ENCODE measurements at places on chromosomes 13 and 19. TPM values are rescaled to one million over a fixed set of nuclear protein-coding genes. Genes with fewer than 3 reads are reported as not detected.

DNA sequence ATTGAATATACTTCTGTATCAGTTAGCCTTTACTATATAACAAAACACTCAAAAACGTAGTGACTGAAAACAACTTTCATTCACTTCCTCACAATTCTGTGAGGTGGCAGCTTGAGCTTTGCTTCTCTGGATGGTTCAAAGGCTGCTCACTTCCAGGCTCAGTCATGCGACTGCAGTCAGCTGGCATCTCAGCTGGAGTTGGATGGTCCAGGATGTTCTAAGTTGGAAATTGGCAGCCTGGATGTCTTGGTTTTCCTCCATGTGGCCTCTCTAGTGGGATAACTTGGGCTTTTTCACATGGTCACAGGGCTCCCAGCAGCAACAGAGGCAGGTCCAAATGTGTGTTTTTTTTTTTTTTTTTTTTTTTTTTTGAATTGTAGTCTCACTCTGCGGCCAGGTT lies 204.4 kb downstream of the LACC1 start:
- DNase-seq, result no peak
- H3K27ac ChIP-seq, result no peak overlapping the region

The TTC9B gene
- not detected for polyA plus RNA-seq

DNA sequence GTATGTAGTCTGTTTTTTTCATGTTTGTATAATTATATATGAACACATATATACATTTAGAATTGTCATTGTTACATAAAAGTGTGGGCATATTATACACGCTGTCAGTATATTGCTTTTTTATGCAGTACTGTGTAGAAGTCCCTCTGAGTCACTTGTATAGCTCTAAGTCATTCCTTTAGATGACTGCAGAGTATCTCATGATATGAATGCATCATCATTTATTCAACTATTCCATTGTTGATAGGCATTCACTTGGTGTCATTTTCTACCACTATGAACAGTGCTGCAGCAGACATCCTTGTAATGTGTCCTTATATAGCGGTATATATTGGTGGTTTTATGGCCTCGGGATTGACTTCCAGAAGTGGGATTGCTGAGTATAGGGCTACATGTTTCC lies 15.3 kb downstream of the RFXAP start:
- no peaks in the 10 kb centered on the region for H3K36me3 ChIP-seq
- no peak overlapping the region for H3K27ac ChIP-seq
- H3K4me3 ChIP-seq, result no peak overlapping the region
- DNase-seq, result no peak
- H3K4me1 ChIP-seq, result no peaks in the 10 kb centered on the region

GRCh38 chr19:30923096-30923495 lies 426.1 kb downstream of the TSHZ3 start:
- H3K4me3 ChIP-seq, result no peak overlapping the region
- H3K36me3 ChIP-seq, result no peaks in the 10 kb centered on the region
- no peak for DNase-seq
- H3K4me1 ChIP-seq, result no peaks in the 10 kb centered on the region
- H3K27me3 ChIP-seq, result no peaks in the 10 kb centered on the region

GRCh38 chr19:29079356-29080032 lies 133.5 kb downstream of the UQCRFS1 start:
- no peak for DNase-seq
- H3K36me3 ChIP-seq, result no peaks in the 10 kb centered on the region
- no peak overlapping the region for H3K27ac ChIP-seq
- no peaks in the 10 kb centered on the region for H3K27me3 ChIP-seq
- no peak overlapping the region for H3K4me3 ChIP-seq
- no peaks in the 10 kb centered on the region for H3K4me1 ChIP-seq

DNA sequence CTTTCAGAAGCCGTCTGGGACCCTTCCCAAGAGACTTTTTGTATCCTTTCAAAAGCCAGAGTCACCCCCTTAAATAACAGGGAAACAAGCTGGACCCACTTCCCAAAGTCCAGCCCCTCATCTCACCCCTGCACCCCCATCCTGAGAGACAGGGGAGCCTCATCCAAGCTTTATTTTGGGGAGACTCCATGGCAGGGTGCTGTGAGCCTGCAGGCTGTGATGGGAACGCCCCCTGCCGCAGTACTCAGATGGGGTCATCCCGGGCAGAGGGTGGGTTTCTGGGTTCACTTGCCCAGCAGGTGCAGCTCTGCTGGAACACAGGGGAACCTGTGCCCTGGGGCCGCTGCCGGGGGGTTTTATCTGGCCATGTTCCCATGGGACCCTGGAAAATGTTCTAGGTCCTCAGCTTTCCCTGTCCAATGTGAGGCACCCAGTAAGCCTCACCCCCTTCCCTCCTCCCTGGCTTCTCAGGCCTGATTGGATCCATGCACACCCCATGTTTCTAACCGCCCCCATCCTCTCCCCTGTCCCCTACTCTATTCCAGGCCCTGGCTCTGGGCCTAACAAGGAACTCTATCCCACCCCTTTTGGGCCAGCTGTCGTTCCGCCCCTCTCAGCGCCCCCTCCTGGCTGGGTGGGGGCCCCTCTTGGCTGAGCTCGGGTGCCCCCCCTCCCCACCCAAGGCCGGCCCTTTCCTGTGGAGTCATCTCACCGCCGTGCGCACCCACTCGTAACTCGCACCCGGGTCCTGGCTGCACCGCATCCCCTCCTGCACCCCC lies 1.0 kb downstream of the HIF3A start:
- DNase-seq, result no peak
- H3K4me1 ChIP-seq, result no peaks in the 10 kb centered on the region
- no peak overlapping the region for H3K4me3 ChIP-seq
- H3K27ac ChIP-seq, result no peak overlapping the region
- H3K27me3 ChIP-seq, result peaks cover 24% of the 10 kb centered on the region

DNA sequence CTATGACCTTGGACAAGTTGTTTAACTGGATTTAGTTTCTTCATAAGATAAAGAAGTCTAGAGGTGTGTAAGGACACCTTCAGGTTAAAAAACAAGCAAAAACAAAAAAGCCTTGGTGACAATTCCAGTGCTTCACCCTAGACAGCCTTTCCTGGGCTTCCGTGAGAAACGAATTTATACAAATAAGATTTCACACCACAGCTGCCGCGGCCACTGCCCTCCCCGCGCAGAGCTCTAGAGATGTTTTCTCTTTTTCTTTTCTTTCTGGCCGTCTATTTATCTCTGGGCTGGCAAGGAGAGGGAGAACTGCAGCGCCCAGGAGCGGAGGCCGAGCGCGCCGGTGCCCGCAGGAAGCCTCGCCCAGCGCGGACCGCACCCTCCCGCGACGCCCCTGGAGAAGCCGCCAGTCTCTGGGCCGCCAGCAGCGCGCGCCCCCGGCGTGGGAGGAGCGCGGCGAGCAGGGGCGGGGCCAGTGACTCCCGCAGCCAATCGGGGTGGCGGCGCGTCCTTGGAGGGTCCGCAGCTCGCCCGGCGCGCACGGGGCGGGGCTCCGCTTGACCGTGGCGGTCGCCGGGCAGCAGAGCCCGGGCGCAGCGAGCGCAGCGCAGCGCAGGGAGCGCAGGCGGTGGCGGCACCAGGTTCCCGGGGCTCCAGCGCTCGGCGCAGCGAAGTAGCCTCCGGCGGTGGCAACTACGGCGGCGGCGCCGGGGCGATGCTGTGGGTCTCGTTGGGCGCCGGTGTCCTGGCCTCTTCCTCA lies 107.0 kb downstream of the RXFP2 start:
- H3K36me3 ChIP-seq, result no peaks in the 10 kb centered on the region
- H3K27ac ChIP-seq, result no peak overlapping the region
- no peak overlapping the region for H3K4me3 ChIP-seq
- no peaks in the 10 kb centered on the region for H3K4me1 ChIP-seq
- peak; percentile 73 for DNase-seq

GRCh38 chr13:29543230-29544215 lies 52.0 kb downstream of the SLC7A1 start:
- no peaks in the 10 kb centered on the region for H3K4me1 ChIP-seq
- peaks cover 5% of the 10 kb centered on the region for H3K36me3 ChIP-seq
- no peak overlapping the region for H3K27ac ChIP-seq
- H3K4me3 ChIP-seq, result no peak overlapping the region
